ENCODE measurements at places on chromosomes 4 and X.

DNA sequence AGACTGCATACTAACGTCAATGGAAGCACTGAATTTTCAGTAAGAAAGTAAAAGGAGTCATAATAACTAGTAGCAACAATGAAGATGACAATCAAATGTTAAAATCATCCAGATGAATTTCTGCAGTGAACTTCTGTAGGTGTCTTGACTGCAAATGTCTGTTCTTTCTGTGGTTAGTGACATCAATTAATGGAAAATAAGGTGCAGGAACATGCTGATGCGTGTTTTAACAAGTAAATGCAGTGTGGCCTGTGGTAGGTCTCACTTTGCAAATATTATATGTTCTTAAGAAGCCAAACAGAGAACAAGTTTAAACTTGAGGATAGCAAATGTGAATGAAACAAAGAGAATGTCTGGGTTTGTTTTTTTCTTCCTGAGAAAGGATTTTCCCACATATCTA is 2.6 kb upstream of the DTHD1 start:
- DNase-seq: no peak

DNA sequence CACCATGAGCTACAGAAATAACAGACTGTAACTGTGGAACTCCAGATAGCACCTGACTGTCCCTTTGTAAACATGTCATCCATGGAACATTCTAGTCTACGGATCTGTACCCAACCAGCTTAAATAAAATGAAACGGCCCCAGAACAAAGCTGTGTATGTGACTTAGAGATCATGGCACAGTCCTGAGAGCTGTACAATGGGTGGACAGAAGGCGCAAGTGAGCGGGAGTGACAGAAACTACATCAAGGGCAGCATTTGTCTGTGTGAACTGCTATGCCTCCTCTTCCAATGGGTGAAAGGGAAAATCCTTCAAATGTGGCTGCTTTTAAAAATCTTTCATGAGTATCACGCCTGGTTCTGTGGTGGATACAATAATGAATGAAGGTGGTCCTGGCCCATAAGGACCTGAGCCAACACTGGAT is 72.5 kb downstream of the FAT1 start:
- no peak for DNase-seq

GRCh38 chr4:101304916-101305315 is 42.4 kb downstream of the PPP3CA start:
- DNase-seq: no peak

- DNase-seq: no peak
Measured at GRCh38 chr4:186900232-186900900, 176.7 kb upstream of the FAT1 start.

GRCh38 chrX:444305-444704 is 57.6 kb upstream of the PPP2R3B start:
- DNase-seq: no peak

GRCh38 chr4:147418226-147418625 is 62.7 kb upstream of the EDNRA start:
- DNase-seq: no peak

- no peak for DNase-seq
Measured at GRCh38 chr4:182619660-182620059, 297.5 kb downstream of the DCTD start.

GRCh38 chr4:155972098-155972497 is 18.4 kb upstream of the CTSO start:
- DNase-seq: no peak

DNA sequence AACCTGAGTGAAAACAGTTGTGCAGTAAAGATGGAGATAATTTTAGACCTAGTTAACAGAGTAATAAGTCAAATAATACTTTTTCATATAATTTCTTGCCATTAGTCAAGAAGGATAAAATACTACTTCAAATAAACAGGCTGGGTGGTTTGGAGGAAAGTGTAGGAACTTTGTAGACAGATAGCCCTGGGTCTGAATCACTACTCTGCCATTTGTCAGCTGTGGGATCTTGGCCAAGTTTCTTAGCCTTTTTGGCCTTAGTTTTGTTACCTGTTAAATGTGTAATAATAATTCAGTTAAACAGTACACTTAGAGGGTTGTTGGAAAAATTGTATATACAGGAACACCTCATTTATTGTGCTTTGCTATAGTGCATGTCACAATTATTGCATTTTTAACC is 163.7 kb downstream of the NPNT start:
- DNase-seq: no peak

- no peak for DNase-seq
Measured at GRCh38 chr4:137923494-137923893, 318.7 kb downstream of the SLC7A11 start.

GRCh38 chr4:30840571-30840970 is 120.4 kb downstream of the PCDH7 start:
- no peak for DNase-seq

- no peak for DNase-seq
Measured at GRCh38 chr4:79673898-79674297, 265.9 kb upstream of the GK2 start.

DNA sequence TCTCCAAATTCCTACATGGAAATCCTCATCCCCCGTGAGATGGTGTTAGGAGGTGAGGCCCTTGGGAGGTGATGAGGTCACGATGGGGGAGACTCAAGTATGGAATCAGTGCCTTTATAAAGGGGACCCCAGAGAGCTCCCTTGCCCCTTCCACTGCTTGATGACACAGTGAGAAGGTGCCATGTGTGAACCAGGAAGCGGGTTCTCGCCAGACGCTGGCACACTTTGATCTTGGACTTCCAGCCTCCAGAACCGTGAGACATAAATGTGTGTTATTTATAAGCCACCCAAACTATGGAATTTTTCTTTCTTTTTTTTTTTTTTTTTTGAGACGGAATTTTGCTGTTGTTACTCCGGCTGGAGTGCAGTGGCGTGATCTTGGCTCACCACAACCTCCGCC is 237.6 kb downstream of the DHRSX start:
- DNase-seq: no peak

- no peak for DNase-seq
Measured at GRCh38 chr4:162645381-162645780, 481.6 kb upstream of the FSTL5 start.

- no peak for DNase-seq
Measured at GRCh38 chr4:117429061-117429460, 343.7 kb upstream of the TRAM1L1 start.

GRCh38 chr4:79325864-79326328 is at the start of gene NAA11:
Gene NAA11 (minus strand): TSS chr4:79326061. CDS start chr4:79325877, 184 bp downstream.
- DNase-seq: no peak

DNA sequence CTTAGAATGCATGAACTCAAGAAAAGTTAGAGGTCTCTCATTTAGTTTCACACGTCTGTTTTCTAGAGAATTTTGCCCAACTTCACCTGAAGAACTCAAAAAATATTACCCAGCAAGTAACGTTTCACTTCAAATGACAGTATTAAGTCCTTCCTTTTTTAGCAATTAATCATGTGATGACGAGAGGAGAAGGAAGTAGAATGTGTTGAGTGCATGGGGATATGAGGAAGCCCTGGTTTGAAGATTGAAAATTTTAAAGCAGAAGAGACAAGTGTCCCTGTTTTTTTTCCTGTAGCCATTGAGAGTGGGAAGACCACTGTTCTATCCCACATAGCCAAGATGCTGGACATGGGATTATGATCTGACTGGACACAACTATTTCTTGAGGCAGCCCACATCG is 406.3 kb upstream of the CPEB2 start:
- no peak for DNase-seq

DNA sequence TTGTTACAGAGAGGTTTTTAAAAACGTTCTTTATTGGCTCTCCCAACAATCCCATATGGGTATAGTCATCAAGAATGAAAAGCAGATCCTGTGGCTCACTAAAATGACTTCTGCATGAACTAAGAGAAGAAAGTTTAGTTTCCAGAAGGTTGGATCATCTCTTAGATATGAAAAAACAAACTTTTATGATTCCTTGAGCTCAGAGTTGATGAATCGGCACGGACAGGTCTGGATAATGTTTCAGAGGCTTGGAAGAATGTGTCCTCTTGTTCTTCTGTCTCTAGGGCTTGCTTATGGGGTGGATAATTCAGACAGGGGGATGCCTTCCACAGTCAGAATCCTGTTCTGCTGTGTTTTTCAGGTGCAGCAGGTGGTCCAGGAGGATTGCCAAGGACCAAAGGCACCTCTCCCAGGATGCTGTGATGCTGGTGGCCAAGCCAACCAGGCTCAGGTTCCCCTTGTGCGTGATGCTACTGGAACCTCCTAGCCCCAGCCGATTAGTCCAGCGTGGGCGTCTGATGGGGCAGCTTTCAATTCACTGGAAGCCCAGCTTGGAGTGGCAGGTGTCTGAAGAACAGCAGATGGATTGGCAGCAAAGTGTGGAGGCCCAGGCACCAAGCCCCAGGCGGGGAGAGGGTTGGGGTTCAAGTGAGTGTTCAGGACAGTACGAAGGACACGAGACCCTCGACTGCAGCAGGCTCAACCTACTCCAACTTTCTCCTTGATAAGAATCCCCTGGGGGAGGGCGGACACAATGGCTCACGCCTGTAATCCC is 30.3 kb downstream of the CCKAR start:
- no peak for DNase-seq

DNA sequence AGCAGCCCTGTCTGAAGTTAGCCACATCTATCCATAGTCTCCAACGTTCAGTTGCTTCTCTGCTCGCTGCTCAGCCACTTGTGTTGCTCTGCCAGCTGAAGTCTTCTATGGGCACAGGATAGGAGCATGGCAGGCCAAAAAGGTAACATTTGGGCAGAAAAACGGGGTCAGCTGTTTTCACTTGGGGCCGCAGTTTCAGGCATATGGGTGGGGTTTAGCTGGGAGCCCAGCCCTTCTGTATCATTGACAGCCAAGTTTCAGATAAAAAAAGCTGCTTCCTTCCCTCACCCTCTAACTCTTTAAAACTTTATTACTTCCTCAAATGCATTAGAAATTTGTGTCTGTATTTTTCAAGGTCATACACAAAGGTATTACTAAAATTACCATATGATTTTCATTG is 18.4 kb upstream of the MANBA start:
- no peak for DNase-seq

GRCh38 chrX:154727871-154728270 is 23.0 kb downstream of the GAB3 start:
- no peak for DNase-seq

GRCh38 chrX:22409418-22409817 is 136.7 kb downstream of the CBLL2 start:
- no peak for DNase-seq

- DNase-seq: no peak
Measured at GRCh38 chr4:13347517-13348125, 136.5 kb downstream of the RAB28 start.

GRCh38 chr4:213971-214370 is 89.7 kb downstream of the ZNF718 start:
- DNase-seq: no peak

GRCh38 chr4:26001413-26001812 is 87.4 kb downstream of the SMIM20 start:
- no peak for DNase-seq

- DNase-seq: no peak
Measured at GRCh38 chrX:108442901-108443464, 3.3 kb downstream of the COL4A5 start.

DNA sequence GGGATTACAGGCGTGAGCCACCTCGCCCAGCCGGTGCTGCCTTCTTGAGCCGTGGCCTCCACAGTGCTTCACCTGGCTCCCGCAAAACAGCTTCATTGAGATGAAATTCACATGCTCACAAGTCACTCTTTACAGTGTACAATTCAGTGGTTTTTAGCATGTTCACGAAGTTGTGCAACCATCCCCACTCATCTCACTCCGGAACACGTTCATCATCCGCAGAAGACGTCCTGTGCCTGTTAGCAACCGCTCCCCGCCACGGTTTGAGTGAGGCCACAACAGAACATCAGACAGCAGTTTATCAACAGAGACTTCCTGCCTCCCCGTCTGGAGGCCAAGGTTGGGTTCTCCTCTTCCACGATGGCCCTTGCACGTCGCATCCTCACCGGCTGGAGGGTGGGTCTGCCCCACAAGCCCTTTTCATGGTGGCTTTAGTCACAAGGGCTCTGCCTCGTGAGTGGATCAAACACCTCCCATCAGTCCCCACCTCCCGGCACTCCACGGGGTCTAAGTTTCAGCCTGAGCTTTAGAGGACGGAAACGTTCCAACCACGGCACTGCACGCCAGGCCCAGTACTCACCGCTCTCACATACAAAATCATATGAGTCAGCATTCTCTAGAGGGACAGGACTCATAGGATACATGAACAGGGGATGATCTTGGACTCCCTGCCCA is 29.6 kb upstream of the SPON2 start:
- DNase-seq: peak; percentile 55

DNA sequence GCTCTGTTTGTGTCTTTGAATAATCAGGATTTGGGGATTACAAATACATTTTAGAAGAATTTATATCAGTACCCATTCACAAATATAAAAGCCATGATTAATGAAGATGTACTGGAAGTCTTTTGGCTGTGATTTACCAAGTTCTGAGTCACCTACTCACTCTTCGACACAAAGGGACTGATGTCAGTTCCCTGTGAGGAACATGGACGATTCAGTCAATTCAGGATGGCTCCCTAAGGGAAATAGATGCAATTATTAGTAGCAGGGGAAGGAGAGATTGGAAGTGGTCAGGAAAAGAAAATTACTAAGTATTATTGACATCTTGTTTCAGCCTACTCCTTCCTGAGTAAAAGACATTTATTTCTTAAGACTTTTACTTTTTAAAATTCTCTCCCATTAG is 550.7 kb upstream of the SLIT2 start:
- no peak for DNase-seq

GRCh38 chrX:34058005-34058404 is 74.1 kb downstream of the FAM47A start:
- no peak for DNase-seq
